ENCODE measurements at places on chromosomes 4 and X.

DNA sequence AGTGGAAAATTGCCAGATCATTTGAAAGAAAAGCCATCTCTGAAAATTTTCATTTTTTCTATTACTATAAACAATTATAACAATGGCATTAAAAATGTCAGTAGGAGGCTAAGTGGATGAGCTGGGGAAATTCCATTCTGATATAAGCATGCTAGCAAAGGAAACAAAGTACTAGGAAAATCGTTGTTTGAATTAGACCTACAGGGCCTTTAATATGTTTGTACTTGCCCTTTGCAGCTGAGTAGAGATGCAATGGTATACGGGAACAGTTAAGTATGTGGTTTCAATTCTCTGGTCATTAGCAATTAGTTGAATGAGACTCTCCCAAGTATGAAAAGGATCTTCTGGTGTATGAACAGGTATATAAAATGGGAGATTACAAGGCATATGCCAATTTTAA lies 452.2 kb downstream of the PCDH11X start:
- DNase-seq, result no peak

GRCh38 chrX:151004085-151004484 lies 20.9 kb downstream of the HMGB3 start:
- no peak for DNase-seq

- DNase-seq, result no peak
These were observed 480.1 kb downstream of the RPA4 start for GRCh38 chrX:97363843-97364242.

DNA sequence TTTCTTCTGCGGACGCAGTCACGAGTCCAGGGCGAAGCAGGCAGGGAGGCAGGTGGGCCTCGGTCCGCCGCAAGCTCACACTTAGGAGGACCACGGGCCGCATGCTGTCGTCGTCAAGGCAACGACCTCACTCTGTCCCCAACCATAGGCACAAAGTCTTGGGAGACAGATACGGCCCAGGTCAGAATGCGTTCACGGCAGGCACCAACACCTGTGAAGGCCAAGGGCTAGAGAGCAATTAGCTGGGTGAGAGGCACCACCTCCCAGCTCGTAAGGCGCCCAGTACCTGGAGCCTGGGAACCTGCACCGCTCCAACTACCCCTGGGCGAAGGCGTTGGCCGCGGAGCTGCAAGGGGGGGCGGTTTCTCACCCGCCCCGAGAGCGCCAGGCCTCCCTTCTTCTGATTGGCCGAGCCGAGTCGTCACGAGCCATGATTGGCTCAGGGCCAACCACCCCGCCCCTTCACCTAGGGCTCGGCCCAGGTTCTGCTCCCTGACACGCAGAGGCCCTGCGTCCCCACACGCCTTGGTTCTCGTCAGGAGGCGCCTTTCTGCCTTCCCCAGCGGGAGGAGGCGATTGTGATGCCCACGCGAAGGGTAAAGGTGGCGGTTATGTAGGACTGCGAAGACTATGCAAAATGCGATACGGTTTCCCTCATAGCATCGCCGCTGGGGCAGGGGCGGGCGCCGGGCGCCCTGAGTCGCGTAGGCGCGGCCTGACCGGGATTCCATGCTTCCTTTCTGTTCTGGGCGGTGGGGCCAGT lies at the start of gene CDKL2:
TSS of gene CDKL2 (minus strand) at position 355 of the 763 bp plus-strand sequence. CDS start 4,540 bp downstream, outside the sequence.
- no peak for DNase-seq

DNA sequence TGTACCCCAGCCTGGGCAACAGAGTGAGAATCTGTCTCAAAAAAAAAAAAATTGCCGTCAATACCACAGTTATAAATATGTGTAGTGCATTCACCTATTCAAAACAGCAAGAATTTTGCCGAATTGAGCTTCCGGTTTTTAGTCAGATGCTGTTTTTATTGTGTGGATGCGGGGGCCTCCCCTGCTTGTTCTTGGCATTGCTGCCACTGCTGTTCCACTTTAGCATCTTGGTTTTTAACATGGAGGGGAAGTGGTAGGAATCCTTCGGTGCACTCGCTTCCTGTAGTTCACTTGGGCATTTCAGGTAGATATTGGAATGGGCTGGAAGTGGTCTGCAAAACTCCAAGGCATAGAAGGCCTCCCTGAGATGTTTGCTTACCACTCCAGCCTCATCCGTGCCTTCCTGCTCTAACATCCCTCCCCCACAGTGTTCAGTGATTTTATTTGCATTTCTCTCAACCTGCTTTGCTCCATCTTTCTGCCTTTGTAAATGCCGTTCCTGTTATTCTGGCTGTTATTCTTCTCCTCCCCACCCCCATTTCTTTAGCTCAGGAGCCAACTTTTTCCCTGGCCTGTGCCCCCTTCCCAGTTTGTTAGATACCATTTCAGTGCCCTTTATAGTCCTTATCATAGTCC lies 25.5 kb downstream of the MOB1B start:
- no peak for DNase-seq

DNA sequence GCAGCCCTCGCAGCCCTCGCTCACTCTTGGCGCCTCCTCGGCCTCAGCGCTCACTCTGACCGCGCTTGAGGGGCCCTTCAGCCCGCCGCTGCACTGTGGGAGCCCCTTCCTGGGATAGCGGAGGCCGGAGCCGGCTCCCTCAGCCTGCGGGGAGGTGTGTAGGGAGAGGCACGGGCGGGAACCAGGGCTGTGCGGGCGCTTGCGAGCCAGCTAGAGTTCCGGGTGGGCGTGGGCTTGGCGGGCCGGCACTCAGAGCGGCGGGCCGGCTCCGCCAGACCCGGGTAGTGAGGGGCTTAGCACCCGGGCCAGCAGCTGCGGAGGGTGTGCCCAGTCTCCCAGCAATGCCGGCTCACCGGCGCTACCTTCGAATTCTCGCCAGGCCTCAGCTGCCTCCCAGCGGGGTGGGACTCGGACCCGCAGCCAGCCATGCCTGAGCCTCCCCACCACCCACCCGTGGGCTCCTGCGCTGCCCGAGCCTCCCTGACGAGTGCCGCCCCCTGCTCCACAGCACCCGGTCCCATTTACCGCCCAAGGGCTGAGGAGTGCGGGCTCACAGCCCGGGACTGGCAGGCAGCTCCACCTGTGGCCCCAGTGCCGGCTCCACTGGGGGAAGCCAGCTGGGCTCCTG lies 1.4 kb upstream of the AADAT start:
- DNase-seq, result no peak

- DNase-seq, result no peak
These were observed 49.2 kb upstream of the CAPN6 start for GRCh38 chrX:111319451-111319850.

- no peak for DNase-seq
These were observed 117.6 kb upstream of the NDST3 start for GRCh38 chr4:117916728-117917127.

- no peak for DNase-seq
These were observed 226.7 kb upstream of the PRKX start for GRCh38 chrX:3940000-3940610.

DNA sequence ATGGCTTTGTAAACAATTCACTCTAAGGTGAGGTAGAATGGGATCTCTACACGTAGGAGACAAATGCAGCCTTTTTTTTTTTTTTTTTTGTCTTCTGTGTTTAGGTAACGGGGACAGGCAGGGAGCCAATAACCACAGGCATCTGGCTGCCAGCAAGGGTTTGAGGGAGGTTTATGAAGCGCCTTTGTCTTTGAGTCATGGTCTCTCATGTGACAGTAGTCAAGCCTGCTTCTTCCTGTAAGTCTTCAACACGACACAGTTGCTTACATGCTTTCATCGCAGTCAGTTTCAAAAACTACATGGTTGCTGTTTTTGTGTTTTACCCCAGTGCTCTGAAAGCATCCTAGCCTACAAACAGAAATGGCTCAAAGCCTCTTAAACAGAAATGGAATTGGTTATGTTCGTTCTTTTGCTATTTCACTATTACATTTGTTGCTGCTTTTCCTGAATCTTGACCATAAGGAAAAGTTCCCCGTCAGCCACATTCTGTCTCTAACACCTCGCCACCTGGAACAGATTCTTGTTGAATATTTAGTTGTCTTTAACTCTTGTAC lies 127.8 kb upstream of the METTL14 start:
- DNase-seq, result no peak

All from HuH-7.5 (cell line).